ENCODE measurements at places on chromosomes 3 and 15.

DNA sequence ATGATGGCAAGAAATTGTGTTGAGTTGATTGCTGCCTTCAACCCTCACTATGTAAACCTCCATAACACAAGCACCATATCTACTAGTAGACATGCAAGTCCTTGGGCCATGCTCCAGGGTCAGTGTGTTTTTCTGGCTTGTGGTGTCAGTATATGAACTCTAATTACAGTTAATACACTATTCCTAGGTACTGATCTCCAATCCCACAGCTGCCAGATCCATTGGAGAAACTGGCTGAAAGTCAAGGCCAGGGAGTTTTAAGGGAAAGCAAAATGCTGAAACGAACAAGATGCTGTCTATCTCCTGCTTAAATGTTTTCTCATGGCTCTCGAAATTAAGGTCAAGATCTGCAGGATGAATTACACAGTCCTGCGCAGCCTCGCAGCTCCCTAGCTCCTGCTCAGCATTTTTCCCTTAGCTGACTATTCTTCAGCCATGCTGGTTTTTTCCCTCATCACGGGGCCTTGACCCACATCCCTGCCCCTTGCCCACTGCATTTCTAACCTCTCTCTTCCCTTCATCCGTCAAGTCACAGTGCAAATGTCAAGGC is 425.0 kb upstream of the ADAMTS9 start:
- no peak for DNase-seq

- DNase-seq, result peak; percentile 83
Observed at GRCh38 chr3:138923531-138923994, 23.4 kb downstream of the FOXL2 start.

- no peak for DNase-seq
Observed at GRCh38 chr15:85692873-85693272, 101.9 kb downstream of the KLHL25 start.

DNA sequence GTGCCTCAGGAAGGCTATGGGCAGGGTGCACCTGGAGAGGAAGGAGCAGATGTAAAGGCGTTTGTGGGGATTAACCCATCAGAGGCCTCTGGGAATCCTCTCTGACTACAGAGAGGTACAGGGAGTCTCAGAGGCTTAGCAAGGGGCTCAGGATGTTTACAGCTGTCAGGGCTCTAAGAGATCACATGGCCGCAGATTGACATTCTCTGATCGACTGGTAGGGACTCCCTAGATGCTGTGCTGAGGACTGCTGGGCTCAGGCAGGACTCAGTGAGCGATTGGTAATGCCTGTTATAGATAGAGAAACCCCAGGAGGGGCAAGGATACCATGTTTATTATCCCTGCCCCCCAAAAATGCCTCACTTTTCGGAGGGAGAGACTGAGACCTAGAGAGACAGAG is 103.5 kb downstream of the CORO2B start:
- no peak for DNase-seq

- no peak for DNase-seq
Observed at GRCh38 chr15:66854012-66854965, 152.3 kb downstream of the SMAD6 start.

DNA sequence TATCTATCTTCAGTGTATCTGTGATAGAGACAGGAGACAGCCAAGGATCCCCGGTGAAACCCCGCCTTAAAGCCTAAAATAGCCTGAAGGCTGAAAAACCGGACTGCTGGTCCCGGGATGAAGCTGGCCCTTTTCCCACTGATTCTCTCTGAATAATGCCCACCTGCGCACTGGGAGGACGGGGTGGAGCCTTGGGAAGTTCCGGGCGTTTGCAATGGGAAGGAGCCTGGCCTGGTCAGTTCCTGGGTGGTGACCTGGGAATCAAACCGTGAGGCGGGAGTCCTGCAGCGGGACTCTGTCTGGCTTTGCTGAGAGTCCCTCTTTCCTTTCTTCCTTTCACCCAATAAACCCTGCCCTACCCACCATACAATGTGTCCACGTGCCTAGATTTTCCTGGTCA is 157.9 kb downstream of the C3orf38 start:
- DNase-seq, result no peak

- DNase-seq, result peak; percentile 22
Observed at GRCh38 chr3:42979044-42979972, at the start of gene GASK1A. TSS of gene GASK1A (plus strand) at chr3:42979311. CDS start at chr3:42979643, 332 bp downstream.

- no peak for DNase-seq
Observed at GRCh38 chr15:89369341-89369947, 34.8 kb upstream of the POLG start.

DNA sequence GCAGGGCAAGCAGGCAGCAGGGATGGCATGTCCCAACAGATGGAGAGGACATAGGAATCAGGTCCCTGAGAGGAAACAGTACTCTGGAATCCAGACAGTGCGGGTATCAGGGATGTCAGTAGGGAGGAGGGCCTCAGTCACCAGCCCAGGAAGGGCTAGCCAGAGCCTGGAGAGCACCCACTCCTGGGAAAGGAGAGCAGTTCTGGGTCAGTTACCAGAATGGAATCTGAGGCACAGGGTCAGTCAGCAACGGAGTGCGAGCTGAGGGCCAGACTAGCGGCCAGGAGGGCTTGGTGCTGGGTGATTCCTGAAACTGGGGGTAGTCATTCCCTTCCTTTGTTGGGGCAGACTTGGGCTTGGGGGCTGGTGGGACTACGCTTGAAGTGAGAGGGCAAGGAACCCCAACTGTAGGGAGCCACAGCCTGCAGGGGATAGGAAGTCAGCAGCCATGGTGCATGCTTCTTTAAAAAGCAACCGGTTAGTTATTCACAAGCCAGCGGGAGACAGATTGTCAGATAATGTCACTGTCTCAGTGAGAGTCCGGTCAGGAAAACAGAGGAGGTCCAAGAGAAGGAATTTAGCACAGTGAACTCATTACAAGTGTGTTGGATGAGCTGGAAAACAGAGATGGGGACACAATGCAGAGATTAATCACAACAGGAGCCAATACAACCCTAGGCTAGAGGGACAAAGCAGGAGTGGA is 27.9 kb downstream of the PLA1A start:
- DNase-seq, result no peak

- DNase-seq, result no peak
Observed at GRCh38 chr3:171810629-171811294, 479 bp upstream of the PLD1 start.

DNA sequence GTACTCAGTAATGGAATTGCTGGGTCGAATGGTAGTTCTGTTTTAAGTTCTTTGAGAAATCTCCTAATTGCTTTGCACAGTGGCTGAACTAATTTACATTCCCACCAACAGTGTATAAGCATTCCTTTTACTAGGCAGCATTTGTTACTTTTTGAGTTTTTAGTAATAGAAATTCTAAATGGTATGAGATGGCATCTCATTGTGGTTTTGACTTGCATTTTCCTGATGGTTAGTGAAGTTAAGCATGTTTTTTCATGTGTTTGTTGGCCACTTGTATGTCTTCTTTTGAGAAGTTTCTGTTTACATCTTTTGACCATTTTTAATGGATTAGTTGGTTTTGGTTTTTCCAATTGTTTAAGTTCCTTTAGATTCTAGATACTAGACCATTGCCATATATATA is 28.4 kb downstream of the TP63 start:
- DNase-seq, result no peak

DNA sequence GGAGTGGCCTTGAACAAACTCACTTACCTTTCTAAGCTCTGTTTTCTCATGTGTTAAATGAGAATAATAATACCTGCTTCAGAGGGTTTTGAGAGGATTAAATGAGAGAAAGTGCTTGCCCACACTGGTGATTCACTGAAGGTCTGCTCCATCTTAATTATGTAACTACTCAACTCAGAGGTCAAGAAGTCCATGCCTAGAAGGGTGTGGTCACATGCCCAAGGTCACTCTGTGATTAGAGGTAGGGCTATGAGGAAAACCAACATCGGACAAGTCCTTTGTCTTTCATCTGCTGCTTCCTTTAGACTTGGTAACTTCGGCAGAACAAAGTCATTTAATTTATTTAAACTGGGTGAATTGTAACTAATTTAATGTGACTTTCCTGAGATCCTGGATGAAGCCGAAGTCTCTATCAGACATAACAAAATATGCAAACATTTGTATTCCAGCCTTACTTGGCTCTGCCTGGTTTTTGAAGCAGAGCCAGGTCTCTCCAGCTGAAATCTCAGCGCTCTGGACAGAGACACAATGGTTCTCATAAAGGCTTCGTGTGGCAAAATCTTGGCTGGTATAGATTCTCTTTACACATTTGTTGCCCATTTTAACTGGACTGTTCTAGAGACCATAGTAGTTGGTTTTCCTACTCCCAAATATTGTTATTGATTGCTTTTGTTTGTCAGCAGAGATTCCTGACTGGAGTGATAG is 3.0 kb downstream of the CHRNA7 start:
- DNase-seq, result no peak

DNA sequence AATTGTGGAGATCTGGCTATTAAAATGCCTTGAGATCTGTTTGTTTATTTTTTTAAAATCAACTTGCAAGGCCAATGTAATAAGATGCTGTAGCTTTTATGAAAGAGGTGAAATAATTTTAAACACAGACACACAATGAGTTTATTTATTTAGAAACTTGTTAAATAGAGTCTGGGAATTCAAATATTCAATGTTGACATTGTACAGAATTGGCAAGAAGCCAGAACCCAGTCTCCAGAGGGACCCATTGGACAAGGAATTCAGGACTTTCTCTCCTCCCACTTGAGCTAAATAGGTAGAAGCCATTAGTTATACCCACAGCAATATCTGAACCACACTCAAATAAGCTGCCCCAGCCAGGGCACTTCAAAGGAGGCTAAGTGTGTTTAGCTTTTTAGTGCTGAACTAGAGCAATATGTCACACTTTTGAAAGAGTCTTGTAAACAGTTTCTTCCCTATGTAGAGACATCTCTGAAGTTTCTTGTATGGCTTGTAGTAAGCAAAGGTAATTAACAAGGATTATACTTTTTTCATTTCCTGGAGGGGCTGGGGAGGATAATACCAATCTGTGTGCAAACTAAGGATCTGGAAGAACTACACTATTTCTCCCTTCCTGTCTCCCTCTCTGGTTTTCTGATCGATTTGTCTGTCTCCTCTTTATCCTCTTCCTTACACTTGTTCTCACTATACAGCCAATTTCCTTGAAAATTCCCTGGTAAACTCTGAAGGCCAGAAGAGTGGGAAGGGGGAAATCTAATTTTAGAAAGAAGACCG is 6.0 kb downstream of the MECOM start:
- no peak for DNase-seq

DNA sequence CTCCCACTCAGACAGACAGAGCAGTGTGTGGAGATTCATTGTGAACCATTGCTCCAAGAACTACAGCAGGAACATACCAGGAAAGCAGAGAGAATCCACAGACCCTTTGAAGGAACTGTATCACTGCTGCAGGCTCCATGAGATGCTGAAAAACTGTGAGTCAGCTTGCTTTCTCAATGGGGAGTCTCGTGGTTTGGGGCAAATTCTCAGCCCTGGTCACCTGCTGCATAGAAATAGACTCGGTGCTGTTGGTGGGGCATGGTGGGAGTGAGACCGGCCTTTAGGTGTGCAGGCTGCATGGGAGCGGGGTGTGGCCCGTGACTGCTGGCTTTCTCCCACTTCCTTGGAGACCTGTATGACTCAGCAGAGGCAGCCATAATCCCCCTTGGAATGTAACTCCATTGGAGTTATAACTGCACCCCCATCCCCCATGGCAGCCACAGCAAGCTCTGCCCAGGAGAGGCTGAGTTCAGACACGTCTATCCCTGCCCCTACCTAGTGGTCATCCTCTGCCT is 35.6 kb downstream of the ALCAM start:
- DNase-seq, result no peak

- no peak for DNase-seq
Observed at GRCh38 chr3:9820946-9821345, 10.9 kb downstream of the TTLL3 start.

GRCh38 chr15:50247819-50248655 is 17.5 kb downstream of the HDC start:
- DNase-seq, result peak; percentile 48

DNA sequence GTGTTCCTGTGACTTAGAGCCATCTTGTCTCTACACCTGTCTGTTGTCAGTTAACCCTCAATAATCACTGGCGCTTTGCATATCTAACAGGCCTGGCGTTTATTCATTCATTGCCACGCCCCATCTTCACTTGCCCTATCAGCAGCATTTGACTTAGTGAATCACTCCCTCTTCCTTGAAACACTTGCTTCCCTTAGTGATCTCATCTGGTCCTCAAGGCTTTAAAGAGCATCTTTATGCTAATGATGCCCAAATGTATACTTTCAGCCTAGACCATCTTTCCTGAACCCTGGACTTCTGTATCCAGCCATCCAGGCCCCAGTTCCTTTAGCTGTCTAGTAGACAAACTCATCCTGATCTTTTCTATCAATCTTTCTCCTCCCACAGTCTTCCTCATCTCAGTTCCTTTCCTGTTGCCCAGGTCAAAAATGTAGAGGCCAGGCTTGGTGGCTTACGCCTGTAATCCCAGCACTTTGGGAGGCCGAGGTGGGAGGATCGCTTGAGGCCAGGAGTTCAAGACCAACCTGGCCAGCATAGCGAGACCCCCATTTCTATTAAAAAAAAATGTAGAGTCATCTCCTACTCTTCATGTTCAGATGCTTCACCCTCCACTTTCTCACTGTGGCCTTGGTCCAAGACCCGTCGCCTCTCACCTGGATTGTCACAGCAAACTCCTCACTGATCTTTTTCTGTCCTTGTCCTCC is 1.4 kb upstream of the IGDCC4 start:
- no peak for DNase-seq

DNA sequence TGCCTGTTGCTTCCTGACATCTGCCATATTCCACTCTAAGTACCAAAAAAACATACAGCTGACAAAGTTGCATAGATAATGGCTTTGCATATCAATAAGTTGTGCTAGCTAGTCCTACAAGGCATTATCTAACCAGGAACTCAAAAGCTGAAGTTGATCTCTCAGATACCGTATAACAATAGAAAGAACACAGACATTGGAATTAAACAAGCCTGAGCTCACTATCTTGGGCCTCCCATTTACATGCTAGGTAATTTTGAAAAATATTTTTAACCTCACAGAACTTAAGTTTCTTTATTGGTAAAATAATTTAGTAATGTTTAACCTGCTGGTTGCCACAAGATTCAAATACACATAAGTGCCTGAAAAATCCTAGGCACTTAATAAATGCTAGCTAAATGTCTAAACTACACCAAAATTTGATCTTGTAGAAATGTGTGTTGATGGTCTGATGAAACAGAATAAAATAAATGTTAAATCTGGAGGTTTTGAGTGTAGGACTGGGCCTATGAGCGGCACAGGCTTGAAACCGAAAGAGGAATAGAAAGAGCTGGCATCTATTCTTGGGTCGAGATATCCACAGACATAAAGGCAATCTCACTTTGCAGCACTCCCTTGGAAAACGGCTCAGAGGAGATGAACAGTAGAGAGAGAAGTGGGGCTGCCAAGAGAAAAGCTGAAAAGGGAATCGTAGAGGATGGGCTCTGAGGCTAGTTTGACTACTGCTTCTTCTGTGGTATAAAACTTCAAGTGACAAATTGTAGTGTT is 29.9 kb upstream of the TTC14 start:
- DNase-seq, result no peak

- peak; percentile 12 for DNase-seq
Observed at GRCh38 chr3:45381168-45381852, 7.1 kb upstream of the LARS2 start.

- DNase-seq, result no peak
Observed at GRCh38 chr3:23308986-23309625, 106.0 kb downstream of the UBE2E2 start.

Data from activated naive CD4-positive, alpha-beta T cell treated with anti-CD3 and anti-CD28 coated beads, Interleukin-2, amount 50 U/mL, for 16 hours (primary cell).